Stimulated activated CD8-positive, alpha-beta memory T cell treated with anti-CD3 and anti-CD28 coated beads, Interleukin-15, amount 100 ng/mL, for 4 hours (primary cell): ENCODE measurements at places on chromosomes 13 and 19.

GRCh38 chr13:110006304-110006703, 219.9 kb upstream of the IRS2 start:
- no peak for DNase-seq

DNA sequence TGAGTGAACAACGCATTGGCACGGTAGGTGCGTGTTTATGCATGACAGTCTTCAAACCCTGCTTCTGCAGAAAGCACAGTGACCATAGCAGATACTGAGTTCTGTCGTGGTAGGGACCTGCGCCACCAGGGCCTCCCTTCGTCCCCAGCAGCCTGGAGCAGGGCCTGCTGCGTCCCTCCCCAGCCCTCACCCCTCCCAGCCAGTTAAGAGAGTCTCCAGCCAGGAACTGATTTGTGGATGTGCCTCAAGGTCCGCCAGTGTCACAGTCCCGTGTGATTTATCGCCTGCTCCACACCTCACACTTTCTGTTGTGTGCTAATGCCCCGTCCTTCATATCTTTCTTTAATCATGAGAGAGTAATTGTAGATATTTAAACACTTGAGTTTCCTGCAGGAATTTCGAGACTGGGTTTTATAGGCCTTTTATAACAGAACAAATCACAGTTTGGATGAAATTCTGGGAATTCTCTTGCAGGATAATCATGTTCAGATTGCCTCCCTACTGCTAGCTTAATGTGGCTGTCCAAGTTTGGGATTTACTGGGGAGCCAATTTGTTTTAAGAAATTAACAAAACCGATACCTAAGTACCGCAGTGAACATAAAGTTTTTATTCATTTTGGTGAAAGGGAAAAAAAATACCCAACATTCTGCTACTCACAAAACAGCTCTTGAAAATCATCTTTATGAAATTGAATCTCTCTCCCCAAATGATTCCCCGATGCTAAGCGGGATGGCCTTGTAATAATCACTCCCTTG, 438.6 kb downstream of the TSHZ3 start:
- no peak for DNase-seq

- DNase-seq: no peak
Observed at GRCh38 chr19:7888145-7888825, at the start of gene LRRC8E. Gene LRRC8E, plus strand, starts transcription at chr19:7888510. Its CDS starts 7,094 bp downstream, at chr19:7895604.

DNA sequence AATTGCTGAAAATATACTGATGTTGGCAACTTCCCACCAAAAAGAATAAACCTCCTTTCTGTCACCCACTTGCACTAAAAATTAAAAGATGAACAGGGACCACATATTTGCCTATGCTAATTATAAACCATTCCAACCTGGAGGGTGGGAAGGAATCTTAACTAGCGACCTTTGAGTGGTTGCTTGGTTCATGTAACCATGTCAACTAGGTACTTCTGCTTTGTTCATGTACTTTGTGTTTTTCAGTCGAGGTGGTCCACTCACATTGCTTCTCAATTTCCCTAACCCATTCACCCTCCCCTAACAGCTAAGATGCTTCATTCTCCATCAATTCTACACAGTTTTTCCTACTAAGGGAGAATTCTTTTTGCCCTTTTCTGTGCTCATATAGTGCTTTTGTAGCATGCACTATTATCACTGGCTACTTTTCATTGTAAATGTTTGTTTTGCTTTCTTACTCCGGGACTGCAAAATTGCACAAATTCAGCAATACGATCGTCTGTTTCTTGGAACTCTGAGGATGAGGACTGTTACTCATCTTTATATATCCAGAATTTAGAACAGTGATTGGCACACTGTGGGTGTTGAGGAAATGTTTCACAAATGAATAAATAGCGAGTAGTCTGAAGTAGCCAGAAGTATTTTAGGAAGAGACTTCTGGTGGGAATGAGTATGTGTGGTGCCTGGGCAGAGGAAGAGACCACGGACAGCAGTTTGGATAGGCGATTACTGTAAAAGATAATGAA, 187.5 kb downstream of the GPC6 start:
- DNase-seq: no peak

DNA sequence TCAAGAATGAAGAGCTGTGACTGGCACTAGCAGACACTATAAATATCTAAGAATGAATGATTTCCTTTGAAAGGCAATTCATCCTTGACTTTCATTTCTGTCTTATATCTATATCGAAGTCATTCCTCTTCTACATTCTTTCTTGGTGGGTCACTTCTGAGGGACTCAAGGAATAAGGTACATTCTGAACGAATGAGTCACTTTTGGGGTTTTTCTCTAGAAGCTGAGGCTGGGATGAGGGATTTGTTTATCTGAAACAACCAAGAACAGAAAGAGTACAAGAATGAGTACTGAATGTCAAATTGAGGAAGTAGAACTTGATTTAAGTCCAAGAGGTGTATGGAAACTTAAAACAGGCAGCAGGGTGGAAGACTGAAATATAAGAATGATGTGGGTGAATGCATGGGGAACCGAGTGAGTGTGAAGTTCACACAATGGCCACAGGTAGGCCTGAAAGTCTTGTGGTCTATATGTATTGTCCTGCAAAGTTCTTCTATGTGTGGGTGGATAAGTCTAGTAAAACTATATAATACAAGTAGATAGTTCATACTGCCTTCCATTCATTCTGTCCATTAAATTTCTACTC, 343.9 kb downstream of the OXGR1 start:
- DNase-seq: no peak

GRCh38 chr13:31747291-31747690, 8.0 kb downstream of the RXFP2 start:
- no peak for DNase-seq
